ENCODE measurements at places on chromosomes 3 and 15.
A peak's percentile ranks its signal among the peaks of the same experiment; 100 is the strongest.

DNA sequence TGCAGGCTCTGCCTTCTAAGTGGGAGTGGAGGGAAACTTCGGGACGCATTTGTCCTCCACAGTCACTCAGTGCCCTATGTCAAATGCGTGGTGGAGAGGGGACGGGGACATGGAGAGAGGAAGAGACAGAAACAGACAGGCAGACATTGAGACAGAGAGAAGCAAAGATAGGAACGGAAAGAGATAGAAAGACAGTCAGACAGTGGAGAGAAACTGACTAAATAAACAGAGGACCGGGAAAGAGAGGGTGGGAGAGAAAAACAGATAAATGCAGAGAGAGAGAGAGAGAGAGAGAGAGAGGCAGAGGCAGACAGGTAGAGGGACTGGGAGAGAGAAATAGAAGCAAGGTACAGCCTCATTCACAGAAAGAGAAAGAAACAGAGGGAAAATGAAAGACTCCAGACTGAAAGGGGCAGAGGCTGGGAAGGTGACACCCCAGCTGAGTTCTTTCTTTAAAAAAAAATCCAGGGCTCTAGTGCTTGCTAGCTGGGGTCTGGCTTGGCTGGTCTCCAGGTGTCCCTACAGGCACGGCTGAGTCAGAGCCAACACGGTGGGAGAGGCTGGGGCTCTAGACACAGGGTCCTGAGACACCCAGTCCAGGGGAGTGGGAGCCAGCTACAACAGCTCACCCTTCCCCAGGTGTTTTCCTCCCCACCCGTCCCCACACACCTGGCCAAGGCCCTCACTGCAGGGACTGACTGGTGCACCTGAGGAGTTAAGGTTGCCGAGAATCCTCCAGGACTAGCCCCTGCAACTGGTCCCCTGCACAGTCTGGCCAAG lies 506.1 kb upstream of the PROK2 start:
- no peak for DNase-seq

DNA sequence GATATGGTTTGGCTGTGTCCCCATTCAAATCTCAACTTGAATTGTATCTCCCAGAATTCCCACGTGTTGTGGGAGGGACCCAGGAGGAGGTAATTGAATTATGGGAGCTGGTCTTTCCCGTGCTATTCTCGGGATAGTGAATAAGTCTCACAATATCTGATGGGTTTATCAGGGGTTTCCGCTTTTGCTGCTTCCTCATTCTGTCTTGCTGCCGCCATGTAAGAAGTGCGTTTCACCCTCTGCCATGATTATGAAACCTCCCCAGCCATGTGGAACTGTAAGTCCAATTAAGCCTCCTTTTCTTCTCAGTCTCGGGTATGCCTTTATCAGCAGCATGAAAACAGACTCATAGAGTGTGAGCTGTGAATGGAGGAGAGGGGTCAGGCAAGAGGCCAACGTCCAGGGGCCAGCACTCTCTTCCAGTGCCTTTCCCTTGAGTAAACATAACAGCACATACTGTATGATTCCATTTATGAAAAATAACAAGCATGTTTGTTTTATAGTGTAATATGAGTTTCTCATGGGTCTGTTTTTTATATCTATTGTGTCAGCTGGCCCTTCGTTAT lies 16.3 kb upstream of the LCTL start:
- no peak for DNase-seq

DNA sequence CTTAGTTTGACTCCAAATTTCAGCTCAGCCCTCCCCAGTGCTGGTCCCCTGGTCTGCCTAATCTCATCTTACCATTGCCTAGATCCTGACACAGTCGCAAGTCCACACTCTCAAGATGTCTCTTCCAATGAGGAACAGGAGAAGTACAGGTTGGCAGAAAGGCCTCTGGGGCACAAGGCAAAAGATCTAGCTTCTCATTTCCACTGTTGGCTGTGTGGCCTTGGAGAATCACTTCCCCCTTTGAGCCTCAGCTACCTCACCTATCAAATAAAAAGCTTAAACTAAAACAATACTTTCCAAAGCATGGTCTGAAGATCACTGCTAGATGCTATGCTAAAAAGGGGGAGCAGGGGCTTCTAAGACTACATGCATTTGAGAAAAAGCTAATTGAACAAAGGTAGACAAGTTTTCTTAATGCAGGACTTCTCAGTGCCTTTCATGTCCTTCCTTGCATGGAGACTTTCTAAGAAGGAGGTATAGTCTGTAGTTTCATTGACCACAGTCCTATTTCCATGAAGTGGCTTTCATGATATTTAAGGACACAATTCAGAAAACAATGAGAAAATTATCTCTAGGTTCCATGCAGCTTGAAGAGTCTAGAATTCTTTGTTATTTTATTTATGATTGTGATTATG lies 118.0 kb upstream of the RAD18 start:
- no peak for DNase-seq

DNA sequence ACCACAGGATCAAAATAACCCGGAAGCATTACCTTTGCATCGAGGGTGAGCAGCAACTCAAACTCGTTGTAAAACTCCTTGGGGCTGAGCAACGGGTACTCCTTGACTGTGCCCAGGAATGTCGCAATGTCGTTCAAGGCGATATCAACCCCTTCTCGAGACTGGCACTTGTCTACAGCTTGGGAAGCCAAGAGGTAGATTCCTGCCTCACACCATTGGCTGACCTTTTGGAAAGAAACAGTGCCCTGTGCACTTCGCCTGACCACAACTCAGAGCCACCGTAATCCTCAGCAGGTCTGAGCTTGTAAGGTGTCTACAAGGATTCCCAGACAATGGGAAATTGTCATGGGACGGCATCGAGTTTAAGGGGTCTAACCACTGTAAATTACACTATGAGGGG lies 43.9 kb downstream of the B3GNT5 start:
- DNase-seq, result no peak

GRCh38 chr3:59262076-59262498 lies 212.3 kb upstream of the CFAP20DC start:
- DNase-seq, result no peak

GRCh38 chr3:29440413-29441305 lies 159.8 kb downstream of the RBMS3 start:
- DNase-seq, result no peak

DNA sequence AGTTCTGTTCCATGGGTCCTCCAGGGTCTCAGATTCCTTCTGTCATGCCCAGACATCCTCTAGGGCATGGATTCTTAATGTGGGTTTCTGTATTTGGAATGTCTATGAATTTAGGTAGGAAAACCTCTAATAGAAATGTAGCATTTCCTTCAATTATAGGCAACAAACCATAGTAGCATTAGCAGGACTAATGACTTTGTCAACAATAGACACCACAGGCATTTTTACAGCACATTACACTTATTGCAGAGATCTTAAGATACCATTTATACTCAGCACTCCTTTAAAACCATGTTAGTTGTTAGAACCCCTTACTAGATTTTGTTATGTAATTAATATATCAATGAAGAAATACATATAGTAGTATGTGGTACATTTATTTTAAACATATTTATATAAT lies 77.8 kb upstream of the TBC1D5 start:
- DNase-seq, result no peak

GRCh38 chr3:111594781-111595180 lies 365 bp downstream of the ZBED2 start:
- DNase-seq, result no peak

- DNase-seq, result no peak
Measured at GRCh38 chr3:141000686-141001085, 50.5 kb upstream of the SPSB4 start.

GRCh38 chr3:48409291-48410201 lies 20.3 kb downstream of the PLXNB1 start:
- DNase-seq, result peak; percentile 25

DNA sequence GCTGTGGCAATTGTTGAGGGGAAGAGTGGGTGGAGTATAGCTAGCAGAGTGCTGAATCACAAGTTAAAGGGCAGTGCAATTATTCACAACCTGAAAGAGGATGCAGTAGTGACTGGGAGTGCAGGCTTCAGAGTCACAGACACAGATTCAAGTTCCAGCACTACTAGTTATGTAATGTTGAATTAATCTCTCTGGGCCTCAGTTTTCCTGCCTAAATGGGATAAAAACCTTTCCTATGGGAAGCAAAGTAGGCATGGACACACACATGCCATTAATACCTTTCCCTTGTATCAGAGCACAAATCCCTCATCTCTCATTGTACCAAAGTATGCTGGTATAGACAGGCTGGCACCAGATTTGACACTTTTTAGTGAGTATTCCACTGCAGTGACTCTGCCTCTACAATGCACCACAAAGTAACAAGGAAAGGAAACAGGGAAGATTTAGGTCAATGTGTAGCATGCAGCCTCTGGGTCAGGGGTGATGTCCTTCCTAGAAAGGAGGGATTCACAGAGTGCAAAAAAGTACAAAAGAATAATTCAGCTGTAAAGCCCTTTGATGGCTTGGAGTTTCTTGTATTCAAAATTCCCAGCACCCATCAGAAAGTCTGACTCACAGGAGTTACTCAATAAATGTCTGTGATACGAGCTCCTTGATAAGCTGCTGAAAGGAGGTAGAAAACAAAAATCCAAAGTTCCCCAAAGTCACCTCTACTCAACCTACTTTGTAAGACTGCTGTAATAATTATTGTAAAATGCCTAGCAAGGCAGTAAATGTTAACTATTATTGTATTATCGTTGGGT lies 507.5 kb upstream of the TGFBR2 start:
- no peak for DNase-seq

GRCh38 chr15:25682340-25682739 lies 180.8 kb downstream of the ATP10A start:
- DNase-seq, result no peak

DNA sequence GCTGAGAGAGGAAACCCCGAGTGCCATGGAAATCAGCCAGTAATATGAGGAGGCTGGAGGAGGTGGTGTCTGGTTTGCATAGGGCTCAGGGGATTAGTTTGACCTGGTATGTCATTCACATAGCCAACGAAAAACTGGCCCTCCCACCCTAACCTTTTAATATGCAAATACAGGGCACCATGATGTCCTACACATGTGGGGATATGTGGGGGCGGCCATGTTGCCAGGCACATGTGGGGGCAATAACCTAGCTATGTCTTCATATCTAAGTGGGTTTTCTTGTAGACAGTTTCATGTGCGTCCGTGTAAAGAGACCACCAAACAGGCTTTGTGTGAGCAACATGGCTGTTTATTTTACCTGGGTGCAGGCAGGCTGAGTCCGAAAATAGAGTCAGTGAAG lies 110.1 kb downstream of the MOBP start:
- DNase-seq, result no peak

- no peak for DNase-seq
Measured at GRCh38 chr3:197329382-197329781, 31.0 kb upstream of the DLG1 start.

- no peak for DNase-seq
Measured at GRCh38 chr15:42101861-42102260, 7.5 kb upstream of the PLA2G4D start.

GRCh38 chr3:125428216-125428830 lies 53.2 kb upstream of the ZNF148 start:
- DNase-seq, result no peak

Data from activated naive CD8-positive, alpha-beta T cell treated with anti-CD3 and anti-CD28 coated beads, Interleukin-2, amount 10 ng/mL, durations not matched to agents 7 days and 5 days (primary cell).